ENCODE measurements at places on chromosomes 12 and 14.
A peak's percentile ranks its signal among the peaks of the same experiment; 100 is the strongest.

DNA sequence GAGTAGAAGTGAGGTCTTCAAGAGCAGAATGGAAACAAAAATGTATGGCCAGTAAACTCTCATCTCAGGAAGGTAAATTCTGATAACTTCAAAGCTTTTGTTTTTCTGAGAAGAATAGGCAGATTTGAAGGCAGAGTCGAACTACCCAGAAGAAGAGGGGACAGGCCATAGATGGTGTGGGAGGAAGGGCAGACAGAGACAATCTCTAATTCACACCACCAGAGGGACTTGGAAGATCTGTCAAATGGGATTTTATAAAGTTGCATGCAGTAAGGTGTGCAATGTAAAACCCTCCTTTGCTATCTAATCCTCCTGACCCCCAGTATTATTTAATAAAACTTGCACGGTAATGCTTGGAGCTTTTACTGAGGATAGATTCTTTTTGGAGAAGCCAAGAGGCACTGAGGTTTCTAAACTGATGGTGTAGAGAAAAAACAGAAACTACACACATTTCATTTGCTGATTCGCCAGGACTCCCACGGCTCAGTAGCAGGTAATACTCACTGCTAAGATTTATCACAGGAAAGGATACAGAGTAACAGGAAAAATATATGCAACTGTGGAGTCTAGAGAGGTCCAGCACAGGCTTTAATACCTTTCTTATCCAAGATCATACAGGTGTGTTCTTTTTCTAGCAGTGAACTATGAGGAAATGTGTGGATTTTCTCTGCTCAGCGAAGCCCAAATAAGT, 18.3 kb downstream of the SLC38A2 start:
- no peak for DNase-seq

DNA sequence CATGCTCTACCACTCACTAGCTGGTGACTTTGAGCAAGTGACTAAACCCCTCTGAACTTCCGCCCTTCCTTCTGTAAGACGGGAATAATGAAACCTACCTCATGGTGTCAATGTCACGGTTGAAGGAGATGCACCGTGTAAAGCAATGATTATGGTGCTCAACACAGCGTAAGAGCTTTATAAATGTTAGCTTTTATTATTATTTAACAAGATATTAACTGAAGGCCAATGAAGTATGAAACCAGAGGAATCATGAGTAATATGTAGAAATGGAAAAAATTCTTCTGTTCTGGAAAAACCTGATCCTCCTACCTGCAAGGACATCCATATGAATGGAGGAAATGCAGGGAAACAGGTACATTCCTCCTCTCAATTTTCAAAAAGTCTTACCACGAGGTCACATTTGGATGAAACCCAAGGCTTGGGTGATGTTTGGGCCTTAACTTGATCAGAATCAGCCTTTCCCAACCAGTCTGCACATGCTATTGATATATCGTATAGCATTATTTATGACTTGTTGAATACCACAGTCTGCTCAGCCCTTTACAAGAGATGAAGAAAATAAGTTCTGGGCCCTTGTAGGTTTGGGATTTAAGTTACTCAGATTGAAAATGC, 166.8 kb upstream of the TBX3 start:
- no peak for DNase-seq

GRCh38 chr12:123057513-123058265, 77.2 kb downstream of the ARL6IP4 start:
- DNase-seq: no peak

- no peak for DNase-seq
Measured at GRCh38 chr14:68656452-68656851, 136.4 kb downstream of the ZFP36L1 start.

DNA sequence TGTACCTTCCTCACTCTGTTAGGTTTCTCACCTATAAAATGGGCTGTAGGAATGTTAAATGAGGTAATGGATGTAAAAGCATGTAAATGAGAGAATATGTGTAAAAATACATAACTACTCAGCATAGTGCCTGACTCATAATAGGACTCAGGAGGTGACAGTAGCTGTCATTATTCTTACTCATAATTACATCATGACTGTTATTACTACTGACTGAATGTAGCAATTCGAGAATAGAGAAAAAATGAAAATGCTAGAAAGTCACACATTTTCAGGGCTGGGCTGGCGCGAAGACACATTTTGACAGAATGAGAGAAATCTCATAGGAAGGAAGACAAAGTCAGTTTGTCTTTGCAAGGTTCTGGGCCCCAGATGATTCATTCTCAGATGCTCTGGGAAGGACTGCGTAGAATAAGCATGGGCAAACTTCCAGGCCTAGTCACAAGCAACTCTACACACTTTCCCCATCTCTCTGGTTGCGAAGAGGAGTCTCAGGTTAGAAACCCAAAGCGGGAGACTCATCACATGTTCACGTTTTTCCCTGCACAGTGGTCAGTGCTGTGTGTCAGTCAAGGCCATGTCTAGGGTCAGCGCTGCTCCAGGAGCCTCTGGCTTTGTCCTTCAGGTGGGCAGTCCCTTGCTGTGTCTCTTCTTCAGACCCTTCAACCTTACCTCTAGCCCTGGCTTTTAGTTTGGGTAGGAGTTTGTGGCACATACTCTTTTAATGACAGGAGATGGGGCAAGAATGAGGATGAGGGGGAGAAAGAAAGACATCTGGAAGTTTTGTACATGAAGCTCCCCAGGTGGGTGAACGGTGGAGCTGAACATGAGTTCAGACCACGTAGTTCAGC, 8.4 kb downstream of the GPRC5A start:
- DNase-seq: peak; percentile 43

- no peak for DNase-seq
Measured at GRCh38 chr12:109982210-109982609, 14.0 kb downstream of the GIT2 start.

- peak; percentile 35 for DNase-seq
Measured at GRCh38 chr14:24365600-24366412, 2.2 kb upstream of the NFATC4 start.

DNA sequence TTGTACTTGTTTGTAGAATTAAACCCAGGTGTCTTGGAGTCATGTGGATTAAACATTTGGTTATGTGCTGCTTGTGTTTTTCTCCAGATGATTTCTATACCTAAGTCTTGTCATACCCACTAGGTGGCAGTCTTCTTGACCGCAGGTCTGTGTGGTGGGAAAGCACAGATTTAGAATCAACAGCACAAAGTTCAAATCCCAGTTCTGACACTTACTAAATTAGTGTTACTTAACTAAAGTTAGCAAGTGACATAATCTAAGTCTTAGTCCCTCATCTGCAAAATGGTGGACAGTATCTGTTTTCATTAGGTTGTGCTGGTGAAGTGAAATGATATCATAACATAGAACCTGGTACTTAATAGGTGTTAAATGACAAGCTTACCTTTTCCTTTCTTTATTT, 151.0 kb upstream of the ARHGAP5 start:
- no peak for DNase-seq

GRCh38 chr12:92394895-92395294, 249.2 kb upstream of the BTG1 start:
- no peak for DNase-seq

DNA sequence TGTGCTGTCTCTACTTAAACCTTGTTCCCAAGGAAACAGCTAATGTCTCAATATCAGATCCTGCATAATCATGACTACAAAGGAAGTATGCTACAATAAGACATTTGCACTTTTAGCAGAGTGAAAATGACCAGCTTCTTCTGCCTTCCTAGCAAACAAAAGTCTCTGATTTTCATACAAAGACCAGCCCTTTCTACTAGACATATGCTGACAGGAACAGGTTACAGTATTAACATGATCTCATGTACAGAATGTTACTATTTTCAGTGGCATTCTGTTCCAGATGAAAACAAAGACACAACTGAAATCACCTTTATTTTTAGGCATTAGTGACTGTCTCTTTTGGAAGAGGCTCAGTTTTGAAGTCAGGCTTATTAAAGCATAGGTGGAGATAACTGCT, 228.6 kb downstream of the MED13L start:
- DNase-seq: no peak

- no peak for DNase-seq
Measured at GRCh38 chr14:87799400-87799799, 193.6 kb downstream of the GALC start.

DNA sequence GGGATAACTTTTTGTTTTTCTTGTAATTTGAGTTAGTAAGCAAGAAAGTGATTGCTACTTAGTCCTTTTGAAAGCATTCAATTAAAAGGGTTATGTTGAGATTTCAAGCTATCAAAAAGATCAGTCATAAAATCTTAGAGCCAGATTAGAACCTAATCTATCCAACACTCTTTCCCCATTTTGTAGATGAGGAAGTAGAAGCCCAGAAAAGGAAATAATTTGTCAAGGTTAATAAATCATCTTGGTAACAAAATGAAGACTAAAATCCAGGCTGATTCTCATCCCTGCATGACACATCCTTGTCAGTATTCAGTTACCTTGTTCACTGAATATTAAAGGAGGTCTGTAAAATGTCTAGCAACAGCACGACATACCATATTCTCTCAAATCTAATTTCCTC, 26.5 kb downstream of the PPP1R13B start:
- no peak for DNase-seq

DNA sequence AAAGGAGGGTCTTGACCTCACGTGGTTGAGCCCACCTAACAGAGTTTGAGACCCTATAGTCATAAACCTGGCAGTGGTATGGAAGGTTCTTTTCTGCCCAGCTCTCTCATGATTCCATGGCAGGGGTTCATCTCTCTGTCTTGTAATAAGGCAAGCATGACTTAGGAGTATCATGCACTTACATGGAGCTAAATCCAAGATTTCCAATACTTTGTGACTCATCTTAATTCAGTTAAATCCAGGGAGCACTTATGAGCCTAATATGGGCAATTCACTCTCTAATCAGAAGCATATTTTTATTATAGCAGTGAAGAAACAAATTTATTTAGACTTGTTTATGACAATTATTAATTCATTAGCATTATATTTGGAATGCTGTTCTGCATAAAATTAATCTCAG, 131.8 kb upstream of the CPSF6 start:
- no peak for DNase-seq

DNA sequence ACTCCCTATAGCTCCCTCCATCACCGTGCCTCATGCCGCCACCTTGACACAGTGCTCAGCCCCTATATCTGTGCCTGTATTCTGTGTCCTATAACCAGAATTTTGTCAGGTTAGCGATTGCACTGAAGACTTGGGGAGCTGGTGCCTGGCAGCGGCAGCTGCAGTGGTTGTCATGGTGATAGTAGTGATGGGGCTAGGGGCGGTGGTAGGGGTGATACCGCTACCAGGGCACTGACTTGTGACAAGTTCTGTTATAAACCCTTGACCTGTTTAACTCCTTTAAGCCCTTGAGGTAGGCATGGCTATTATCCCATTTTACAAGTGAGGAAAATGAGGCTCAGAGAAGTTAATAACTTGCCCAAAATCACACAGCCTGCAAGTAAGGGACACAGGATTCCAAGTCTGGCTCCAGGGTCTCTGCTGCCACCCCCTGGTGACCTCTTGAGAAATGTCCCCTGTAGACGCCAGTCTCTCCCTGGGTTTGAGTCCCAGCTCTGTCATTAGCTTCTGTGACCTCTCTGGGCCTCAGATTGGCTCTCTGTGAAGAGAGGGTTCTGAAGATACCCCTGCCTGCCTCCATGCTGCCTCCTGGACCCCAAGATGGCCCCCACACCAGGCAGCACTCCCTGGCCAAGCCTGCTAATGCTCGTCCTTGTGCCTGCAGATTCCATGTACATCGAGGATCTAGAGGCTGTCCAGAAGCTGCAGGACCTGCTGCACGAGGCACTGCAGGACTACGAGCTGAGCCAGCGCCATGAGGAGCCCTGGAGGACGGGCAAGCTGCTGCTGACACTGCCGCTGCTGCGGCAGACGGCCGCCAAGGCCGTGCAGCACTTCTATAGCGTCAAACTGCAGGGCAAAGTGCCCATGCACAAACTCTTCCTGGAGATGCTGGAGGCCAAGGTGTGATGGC, 121.9 kb downstream of the ESRRB start:
- no peak for DNase-seq

DNA sequence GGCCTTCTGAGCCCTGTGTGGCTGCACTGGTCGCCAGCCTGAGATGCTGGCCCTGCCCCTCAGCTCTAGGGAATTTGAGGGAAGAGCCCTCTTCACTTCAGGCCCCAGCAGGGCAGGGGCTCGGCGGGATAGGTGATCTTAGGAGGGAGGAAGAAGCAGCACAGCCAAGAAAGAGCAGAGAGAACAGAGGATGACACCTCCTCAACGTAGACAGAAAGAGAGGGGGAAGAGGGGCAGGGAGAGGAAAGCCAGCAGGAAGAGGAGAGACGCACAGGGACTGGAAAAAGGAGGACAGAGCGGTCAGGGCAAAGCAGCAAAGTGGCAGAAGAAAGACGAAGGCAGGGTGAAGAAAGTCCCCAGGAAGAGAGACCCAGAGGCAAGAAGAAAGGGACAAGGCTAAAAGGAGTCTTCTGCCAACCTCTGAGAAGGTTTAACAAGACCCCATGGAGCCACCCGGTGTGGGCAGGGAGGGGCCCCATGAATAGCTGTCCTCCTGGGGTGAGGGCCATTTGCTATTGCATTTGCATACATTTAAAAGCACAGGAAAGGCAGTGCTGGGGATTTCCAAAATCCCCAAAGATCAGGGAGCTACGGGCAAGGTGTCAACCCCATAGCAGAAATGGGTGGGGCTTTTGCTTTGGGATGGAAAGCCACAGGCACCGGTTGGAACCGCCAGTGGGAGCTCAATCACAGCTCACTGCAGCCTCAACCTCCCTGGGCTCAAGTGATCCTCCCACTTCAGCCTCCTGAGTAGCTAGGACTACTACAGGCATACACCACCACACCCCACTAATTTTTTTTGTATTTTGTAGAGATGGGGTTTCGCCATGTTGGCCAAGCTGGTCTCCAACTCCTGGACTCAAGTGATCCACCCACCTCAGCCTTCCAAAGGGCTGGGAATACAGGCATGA, 22.7 kb downstream of the CMKLR1 start:
- DNase-seq: no peak

GRCh38 chr14:76918256-76918781, 92.1 kb downstream of the LRRC74A start:
- no peak for DNase-seq

DNA sequence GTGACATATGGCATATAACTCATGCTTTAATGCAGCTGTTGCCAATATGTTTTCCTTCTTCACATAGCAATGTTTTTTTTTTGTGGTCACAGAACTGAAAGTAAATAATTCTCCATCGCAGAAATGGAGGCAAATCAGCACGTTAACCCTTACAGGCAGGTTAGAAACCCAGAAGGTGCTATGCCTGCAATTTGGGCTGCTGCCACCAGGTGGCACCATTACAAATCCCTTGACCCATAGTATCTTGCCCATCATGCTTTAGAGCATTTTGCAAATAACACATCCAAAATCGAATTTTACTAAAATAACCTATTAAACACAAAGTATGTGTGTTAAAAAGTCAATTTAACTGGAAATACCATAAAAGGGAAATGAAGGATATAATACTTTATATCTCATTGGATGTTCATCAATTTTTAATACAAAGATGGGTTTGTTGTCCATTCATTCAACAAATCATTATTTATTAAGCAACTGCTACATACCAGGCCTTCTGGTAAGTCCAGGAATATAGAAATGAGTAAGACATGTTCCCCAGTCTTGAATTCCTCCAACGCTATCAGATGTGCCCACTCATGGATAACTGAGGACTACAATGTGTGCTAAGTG, 340.1 kb downstream of the GLT1D1 start:
- DNase-seq: no peak

- DNase-seq: no peak
Measured at GRCh38 chr14:29444805-29445204, 482.8 kb downstream of the PRKD1 start.

GRCh38 chr14:72810201-72810600, 83.7 kb downstream of the DPF3 start:
- peak; percentile 72 for DNase-seq

Measured in stimulated activated naive CD4-positive, alpha-beta T cell treated with Interleukin-2 at 50 U/mL for 16 hours (primary cell).